Activated T-helper 2 cell treated with anti-CD3 and anti-CD28 coated beads, Interferon-gamma antibody, Interleukin-2, Interleukin-4, amounts not matched to agents 10 μg/mL and 5 μg/mL and 100 μg/mL, durations not matched to agents 14 hours and 24 hours and 36 hours (primary cell): ENCODE measurements at places on chromosomes 3 and 15. TPM values are rescaled to one million over a fixed set of nuclear protein-coding genes. Genes with fewer than 3 reads are reported as not detected.

DNA sequence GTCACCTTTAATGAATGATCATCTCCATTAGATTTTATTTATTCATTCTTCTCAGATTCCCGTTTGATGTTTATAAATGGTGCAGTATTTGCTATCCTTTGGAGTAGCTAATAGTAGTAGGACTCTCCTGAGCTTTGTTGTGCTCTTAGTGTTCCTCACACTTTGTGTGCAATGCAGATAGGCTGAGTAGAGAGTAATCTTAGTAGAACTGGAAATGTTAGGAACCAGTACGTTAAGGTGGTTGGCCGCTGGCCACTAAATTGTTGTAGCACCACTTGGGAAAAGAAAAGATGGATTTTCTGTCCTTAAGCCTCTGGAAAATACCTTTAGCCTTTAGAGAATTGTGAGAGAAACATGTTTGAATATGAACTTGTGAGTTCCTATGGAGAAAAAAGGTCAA, 19.9 kb upstream of the EBLN2 start:
- DNase-seq, result no peak

GRCh38 chr15:77118882-77119321, 48.0 kb upstream of the TSPAN3 start:
- no peak for DNase-seq

KLHL40 gene
- total RNA-seq, result not detected in 2 replicates

EPHA6 gene
- not detected in 2 replicates for total RNA-seq

GRCh38 chr3:196198771-196199753, 12.1 kb downstream of the ZDHHC19 start:
- DNase-seq, result no peak

GRCh38 chr3:119324899-119325298, 30.7 kb downstream of the ARHGAP31 start:
- DNase-seq, result no peak

GRCh38 chr3:41997702-41998550, 36.0 kb upstream of the ULK4 start:
- no peak for DNase-seq

CLDN11 gene
- total RNA-seq, result 0.18 TPM in 1 of 2 replicates, not detected in the other

DNA sequence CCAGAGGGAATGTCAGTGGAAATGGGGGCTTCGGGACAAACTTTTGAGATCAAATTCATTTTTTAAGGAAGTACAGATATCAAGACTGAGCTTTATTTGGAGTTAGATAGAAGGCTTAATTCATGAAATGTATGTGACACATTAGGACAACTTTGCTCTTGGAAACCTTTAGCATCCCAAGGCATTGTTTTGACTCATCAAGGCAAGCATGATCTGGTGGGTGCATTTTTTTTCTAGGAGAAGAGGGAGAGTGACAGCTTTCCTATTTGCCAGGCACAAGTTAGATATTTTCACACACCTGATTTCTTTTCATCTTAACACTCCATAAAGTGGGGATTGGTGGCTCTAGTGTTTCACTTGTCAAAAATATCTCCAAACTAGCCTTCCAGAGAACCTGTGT, 61.5 kb upstream of the RPL35A start:
- no peak for DNase-seq

DNA sequence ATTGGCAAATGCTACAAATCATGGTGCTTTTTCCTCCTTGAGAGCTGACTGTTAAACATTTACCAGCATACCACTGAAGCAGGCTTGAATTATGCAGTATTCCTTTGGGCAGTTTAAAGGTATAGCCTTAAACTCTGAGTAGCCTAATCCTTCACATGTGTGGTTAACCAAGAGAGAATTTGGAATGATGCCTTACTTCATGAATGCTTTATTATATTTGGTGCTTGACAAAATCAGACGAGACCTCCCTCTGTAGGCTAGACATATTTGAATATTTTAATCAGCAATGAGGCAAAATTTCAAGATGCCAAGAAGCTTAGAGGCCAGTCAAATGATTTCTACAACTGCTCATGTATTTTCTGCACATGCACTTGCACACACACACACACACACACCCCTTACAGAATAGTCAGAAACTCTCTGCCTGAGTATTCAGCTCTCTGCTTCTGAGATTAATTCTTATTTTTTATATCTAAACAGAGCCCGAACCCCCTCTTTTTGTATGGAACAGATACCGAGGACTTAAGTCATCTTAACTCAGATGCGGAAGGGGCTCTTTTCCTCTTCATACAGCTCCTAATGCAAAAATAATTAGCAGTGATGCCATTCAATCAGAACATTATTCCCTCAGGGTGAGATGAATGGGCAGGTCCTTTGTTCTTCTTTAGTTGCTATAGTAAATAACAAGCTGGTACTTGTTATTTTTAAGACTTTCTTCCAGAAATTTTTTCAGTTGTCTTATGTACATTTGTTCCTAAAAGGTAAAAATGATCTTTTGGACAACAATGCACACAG, 195.5 kb upstream of the TMC3 start:
- no peak for DNase-seq

DNA sequence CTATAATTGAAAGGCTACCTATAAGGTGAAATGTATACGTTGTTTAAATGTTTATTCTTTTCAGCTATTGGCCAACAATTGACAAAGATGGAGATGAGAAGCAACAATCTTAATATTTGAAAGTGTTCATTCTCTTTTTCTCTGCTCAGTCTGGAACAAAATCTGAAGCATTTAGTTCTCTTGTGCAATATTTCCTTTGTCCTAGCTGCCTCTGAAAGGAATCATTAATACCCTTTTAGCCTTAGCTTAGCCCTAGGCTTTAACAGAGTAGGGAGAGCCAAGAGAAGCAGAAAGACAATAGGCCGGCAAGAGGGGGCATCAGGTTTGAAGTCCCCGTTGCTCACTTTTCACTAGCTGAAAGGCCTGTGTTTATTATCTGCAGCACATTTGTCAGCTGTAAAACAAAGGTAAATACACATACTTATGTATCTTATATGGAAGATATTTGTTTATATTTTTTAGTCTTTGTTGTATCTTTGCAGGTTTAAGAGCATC, 422.5 kb upstream of the SEMA6D start:
- no peak for DNase-seq

- no peak for DNase-seq
Measured at GRCh38 chr3:134641671-134642300, 9.0 kb downstream of the KY start.

- DNase-seq, result no peak
Measured at GRCh38 chr3:50336452-50337174, 4.0 kb downstream of the RASSF1 start.

TSEN2 gene
- 23.6 and 28.5 TPM in 2 replicates for total RNA-seq

- DNase-seq, result no peak
Measured at GRCh38 chr3:70108072-70108471, 108.5 kb downstream of the SAMMSON start.

DNA sequence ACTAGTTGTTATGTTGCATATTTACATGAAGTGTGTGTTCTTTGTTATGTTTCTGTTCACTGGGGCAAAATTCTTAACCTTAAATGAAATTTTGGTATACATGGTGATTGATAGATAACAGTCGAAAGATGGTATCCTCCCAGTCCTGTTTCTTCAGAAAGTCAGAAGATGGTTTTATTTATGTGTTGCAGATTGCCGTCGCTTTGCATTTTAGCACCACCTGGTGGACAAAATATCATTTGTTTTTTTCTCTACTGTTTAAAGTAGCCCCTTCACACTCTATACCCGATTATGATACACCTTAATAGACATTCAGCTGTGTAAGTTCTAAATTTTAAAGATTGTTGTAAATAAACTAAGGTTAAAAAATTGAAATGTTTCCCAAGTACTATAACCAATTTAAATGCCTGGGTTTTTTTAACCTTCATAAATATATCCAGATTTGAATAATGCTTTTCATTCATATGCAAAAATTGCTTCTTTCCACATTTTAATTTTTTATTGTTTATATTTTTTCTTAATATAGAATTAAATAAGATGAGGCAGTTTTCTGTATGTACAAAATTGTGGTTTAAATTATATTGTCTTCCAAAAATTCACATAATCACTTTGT, 152.2 kb downstream of the ALCAM start:
- DNase-seq, result no peak
